ENCODE measurements at places on chromosomes 1 and 21.

- no peak for DNase-seq
Measured at GRCh38 chr1:201686714-201687455, 142.1 kb upstream of the IPO9 start.

- DNase-seq: no peak
Measured at GRCh38 chr1:165207853-165208515, 148.5 kb downstream of the LMX1A start.

- no peak for DNase-seq
Measured at GRCh38 chr1:90417126-90417525, 300.0 kb downstream of the BARHL2 start.

DNA sequence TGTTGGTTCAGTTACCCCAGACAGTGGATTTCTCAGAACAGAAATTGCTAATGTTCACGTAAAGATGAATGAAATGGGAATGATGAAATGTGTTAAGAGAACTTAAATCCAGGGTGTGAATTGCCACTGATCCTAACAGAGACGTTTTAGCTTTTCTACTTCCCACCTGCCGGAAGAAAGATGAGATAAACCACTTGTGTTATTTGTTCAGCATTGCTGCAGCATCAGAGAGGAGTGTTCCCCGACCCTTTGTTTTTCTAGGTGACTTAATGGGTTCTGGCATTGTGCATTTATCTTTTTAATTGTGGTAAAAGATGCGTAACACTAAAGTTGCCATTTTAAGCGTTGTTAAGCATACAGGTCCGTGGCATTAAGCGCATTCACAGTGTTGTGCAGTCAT lies 122.3 kb downstream of the GALNT2 start:
- DNase-seq: no peak

- DNase-seq: no peak
Measured at GRCh38 chr1:69271587-69272125, 296.1 kb upstream of the LRRC7 start.

GRCh38 chr1:200625381-200625824 lies 4.9 kb upstream of the KIF14 start:
- DNase-seq: no peak

DNA sequence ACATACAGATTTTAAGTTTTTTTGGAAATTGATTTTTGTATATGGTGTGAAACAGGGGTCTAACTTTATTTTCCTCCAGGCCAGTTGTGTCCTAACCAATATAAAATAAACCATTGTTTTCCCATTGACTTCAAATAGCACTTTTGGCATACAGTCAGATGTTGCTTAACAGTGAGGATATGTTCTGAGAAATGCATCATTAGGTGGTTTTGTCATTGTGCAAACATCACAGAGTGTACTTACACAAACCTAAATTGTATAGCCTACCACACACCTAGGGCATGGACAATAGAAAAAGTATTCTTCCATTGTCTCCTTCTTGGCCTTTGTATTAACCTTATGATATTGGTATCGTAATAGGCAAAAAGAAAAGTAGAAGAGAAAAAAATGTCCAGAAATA lies 37.4 kb upstream of the DISP1 start:
- no peak for DNase-seq

DNA sequence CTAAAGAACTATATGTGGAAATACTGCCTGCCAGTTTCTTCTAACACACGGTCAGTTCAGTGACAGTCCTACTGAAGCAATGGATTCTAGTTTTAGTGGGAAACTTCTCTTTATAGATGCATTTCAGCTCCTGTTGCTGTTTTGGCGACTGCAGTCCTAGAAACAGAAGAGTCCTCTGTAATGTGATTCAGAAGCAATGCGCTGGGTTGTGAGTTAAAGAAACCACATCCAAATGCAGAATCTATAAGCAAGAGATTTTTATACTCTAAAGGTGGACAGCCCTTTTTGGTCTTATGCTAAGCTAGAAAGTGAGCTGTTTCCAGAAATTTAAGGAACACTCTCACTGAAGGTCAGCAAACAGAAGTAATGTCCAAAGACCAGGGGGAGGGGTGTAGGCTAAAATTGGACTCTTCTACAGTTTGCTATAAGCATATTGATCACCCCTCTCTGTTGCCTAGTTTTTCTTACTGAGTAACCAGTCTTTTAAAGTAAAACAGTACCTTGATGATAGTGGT lies 30.8 kb downstream of the DUSP10 start:
- DNase-seq: no peak

DNA sequence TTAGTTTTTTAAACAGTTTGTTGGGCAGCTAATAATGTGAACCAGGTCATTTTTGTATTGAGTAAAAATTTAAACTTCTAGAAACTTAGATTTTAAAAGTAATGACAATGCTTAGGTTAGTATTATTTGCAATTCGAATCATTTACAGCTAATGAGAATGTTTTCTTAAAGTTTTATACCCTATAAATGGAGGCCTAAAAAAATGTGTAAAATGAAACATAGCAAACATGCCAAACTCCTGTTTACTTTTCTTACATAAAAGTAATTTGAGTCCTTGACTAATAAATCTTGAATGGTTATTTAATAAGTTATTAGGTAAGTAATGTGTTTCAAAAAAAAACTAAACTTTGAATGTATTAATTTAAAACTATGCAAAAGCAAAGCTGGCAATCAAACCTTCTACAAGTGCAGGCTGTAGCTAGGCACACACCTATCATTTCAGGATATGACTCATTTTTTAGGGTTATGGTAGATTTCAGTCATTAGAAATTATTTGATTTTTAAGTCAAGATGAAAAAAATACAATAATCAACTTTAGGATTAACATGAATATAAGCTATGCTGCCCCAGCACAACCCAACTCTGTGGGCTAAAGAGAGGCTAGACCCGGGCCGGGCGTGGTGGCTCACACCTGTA lies 41.5 kb downstream of the CLSTN1 start:
- DNase-seq: no peak

- no peak for DNase-seq
Measured at GRCh38 chr1:12359359-12360133, 129.7 kb downstream of the VPS13D start.

- DNase-seq: no peak
Measured at GRCh38 chr1:17207046-17207445, 2.1 kb downstream of the PADI1 start.

DNA sequence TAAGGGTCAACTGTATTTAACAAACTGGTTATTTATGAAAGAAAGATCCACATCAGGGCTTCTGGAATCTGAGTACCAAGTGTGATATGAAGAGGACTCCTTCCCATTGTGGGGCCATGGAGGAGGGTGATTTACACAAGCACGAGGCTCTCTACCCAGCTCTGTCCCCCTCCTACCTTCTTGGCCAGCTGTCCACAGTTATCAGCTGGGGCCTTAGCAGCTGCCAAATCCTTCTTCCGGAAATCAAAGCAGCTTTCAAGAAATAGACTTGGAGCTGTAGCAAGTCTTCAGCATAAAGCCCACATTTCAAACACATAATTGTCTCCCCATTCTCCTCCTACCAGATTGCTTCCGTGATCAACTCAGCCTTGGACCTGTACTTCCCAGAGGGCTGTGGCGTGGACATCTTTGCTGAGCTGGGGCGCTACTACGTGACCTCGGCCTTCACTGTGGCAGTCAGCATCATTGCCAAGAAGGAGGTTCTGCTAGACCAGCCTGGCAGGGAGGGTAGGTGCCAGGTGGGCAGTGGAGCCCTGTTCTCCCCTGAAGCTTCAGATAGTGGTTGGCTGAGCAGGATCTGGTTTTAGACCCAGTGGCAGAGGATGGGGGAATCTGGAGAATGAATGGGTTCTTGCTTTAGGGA lies 15.5 kb downstream of the AZIN2 start:
- no peak for DNase-seq

DNA sequence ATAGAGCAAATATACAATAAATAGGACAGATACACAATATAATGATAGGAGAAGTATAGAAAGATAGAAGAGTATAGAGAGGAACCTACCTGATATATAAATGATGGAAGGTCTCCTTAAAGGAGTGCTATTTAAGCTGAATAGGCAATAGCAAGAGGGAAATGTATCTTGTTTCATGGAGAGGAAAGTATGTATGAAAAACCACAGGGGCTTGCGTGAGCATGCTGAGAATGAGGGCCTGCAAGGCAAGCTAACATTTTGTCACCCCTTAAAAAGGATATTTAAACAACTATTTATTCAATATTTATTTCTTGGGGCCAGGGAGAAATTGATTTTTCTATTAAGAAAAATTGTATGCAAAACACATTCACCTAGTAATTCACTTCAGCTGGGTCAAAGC lies 150.9 kb upstream of the ZRANB2 start:
- no peak for DNase-seq

GRCh38 chr1:194975913-194976312 lies 1632.3 kb downstream of the KCNT2 start:
- DNase-seq: no peak

GRCh38 chr1:154837034-154837671 lies 32.9 kb downstream of the KCNN3 start:
- no peak for DNase-seq

- DNase-seq: no peak
Measured at GRCh38 chr1:93700532-93701469, 19.2 kb upstream of the BCAR3 start.

GRCh38 chr1:7300893-7301663 lies 470.0 kb upstream of the VAMP3 start:
- DNase-seq: no peak

DNA sequence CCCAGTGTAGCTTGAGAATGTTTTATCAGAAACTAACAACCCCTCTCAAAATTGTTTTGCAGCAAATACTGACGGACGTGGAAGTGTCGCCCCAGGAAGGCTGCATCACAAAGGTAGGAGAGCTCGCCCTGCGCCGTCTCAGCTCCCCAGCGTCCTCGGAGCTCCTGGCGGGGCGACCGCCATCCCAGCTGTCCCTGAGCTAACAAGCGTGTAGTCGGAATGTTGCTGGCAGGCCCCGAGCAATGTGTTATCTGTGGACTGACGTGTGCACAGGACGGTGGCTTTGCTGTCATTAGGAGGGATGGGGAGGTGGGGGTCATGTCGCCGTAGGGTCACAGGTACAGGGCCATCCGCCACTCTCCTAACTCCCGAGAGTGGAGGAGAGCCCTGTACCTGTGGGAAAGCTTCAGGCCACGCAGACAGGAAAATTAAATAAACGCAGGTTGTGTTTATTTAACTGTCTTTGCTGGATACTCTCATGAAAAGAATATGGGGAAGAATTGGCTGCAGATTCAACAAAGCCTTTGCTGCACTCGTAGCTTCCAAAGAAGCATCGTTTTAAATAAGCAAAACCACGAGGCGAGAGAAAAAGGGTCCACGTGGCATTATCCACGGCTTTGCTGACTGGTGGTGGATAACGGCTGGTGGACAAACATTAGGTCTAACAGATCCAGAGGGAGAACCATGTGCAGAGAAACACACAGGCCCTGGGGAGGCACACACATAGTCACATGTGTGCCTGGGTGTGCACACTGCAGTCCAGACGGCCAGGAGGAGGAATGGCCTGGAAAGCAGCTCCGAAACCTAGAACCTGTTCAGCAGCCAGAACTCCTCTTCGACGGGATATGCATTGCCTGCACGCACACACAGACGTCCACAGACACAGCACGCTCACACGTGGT lies 175.3 kb downstream of the PRDM16 start:
- no peak for DNase-seq

- no peak for DNase-seq
Measured at GRCh38 chr1:200363264-200363933, 46.4 kb downstream of the ZNF281 start.

GRCh38 chr1:47725992-47726855 lies 271.0 kb downstream of the TRABD2B start:
- peak; percentile 69 for DNase-seq

GRCh38 chr1:239772446-239772845 lies 319.2 kb upstream of the FMN2 start:
- DNase-seq: no peak

DNA sequence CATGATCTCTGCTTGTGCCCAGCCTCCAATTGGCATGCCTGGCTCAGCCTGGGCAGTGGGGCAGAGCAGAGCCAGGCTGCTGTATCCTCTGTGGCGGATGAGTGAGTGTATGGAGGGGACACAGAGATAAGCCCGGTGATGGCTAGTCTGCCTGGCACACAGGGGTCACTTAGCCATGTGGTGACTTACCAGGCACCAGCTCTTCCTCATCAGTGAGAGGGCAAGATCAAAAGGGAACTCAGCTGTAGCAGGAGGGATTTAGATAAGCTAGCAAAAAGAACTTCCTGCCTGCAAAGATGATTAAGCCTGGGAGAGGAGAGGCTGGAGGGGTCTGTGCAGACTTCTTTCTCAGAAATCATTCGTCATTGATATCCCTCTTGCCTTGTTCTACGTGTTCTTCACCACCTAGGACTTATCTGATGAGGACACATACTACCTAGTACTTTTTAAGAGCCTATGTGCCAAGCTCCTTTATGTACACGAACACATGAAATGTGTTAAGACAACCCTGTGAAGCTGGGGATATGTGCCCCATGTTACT lies 7.9 kb downstream of the KIF21B start:
- no peak for DNase-seq

DNA sequence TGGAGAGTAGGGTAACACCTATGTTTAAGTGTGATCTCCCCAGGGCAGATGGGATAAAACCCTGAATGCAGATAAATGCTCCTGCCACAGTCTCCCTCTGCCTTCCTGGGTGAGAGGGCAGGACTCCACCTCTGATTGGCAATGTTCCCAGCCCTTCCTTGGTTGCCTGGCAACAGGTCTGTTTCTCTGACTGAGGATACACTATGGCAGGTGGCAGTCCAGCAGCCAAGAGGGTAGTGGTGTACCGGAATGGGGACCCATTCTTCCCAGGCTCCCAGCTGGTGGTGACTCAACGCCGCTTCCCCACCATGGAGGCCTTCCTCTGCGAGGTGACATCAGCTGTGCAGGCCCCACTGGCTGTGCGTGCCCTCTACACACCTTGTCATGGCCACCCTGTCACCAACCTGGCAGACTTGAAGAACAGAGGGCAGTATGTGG lies at the start of gene DCDC2B:
TSS of gene DCDC2B (plus strand) at position 199 of the 438 bp plus-strand sequence. CDS start at position 204, 5 bp downstream.
- no peak for DNase-seq

DNA sequence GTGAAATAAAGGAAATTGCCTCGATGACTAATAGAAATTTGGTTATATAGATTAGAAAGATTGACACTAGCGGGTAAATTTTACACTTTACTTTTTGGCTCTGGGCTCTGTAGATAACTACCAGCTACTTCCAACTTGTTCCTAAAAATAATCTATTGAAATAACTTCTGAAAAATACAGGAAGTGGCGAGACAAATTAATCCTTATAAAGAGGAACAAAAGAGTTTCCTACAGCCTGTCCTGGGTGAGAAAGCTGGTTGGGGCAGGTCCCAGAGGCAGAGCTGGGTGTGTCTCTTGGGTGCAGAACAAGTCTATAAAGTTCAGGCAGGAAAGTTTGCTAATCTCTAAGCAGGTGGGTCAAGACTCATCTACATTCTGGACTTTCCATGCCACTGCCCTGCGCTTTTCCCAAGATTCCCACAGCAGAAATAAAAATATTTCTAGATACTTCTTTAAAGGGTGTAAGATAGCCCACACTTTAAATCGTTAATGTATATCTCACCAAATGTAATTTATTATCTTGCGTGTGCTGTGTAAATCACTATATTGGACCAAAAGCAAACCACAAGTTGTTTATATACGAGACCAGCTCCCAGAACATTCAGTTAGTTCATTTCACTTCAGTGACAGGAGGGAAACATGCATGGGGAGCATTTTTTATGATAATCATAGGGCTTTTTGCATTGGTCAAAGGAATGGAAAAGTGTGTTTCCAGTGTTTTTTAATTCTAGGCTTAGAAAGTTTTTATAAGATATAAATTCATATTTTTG lies 70.1 kb upstream of the NRIP1 start:
- no peak for DNase-seq

- DNase-seq: no peak
Measured at GRCh38 chr21:32312976-32313375, 14.3 kb downstream of the MRAP start.
